ENCODE measurements at places on chromosomes 11 and 22.

DNA sequence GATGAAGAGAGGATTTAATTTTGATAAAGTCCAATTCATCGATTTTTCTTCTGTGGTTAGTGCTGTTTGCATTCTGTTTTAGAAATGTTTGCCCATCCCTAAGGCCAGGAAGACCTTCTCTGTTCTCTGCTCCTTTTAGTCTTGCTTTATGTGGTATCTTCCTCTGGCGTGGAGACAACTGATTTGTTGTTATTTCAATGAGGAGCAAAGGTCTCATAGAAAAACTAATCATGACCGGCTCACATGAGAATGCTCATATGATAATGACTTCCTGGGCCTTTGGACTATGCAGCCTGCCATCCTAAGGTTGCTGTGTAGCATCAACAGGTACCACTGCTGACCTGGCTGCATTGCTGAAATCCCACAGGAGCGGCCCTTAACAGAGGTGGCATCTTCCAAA is 19.8 kb downstream of the SCGB1A1 start:
- no peak for DNase-seq

DNA sequence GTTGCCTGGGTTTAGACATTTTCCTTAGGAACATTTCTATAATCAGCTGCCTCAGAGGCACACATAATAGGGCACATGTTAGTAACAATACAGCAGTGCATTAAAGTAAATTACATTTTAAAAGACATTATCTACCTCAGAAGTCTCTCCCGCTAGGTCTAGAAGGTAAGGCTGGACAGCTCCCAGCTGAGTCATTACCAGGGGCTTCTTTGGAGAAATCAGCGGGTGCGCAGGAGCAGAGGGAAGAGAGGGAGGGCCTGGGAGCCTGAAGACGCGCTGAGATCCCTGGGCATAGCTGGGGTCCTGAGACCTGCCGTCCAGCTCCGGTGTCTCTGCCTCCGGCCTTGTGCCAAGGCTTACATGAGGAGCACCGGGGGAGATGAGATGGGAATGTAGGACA is 67.7 kb downstream of the TMPRSS5 start:
- no peak for DNase-seq

- no peak for DNase-seq
Observed at GRCh38 chr11:65977621-65978390, 16.3 kb downstream of the SART1 start.

DNA sequence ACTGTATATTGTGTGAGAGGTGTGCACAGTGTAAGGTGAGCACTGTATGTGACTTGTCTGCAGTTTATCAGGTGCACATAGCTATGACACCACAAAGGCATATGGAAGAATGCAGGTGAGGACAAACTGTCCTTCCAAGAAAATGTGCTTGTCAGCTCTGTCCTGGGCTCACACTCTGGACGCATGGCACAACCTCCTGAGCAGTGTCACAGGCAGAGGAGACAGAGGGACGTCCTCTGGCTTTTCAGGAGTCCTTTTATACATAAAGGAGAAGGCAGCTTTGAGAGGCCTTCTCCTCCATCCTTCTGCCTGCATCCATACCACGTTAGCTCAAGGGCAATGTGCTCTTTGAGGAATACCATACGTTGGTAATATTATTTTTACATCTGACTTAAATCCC is 7.5 kb upstream of the MYOD1 start:
- DNase-seq, result no peak

DNA sequence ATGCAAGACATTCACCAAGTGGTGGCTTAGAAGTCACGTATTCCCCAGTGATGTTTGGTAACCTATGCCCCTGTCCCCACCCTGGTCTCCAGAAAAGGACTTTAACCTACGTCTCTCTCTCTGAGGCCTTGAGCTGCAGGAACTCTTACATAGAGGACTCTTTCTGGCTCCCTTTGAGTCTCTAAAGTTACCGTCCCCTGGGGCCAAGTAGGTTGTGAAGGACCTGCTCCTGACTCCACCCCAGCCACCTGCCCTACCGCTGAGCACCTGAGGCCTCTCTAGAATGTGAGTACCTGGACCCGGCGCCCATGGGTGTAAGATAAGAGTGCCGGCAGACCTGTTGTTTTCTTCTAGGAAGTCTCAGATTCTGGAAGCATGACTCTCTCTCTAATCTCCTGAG is 95.4 kb downstream of the TIMP3 start:
- no peak for DNase-seq

DNA sequence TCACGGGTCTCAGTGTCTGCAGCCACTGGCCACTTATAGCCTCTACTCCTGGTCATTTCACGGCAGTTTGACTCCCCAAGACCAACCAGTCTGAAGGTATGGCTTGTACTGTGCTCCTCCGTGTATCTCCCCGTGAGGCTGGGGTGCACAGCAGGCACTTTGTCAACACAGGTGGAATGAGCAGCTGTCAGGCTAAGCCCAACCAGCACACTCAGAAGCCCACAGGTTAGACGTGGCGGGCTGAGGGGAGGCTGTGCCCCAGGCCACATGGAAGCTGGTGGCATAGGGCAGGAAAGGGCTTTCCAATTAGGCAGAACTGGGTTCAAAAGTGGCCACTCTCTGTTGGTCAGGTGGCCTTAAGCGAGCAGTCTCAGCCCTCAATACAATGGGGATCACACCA is 7.0 kb downstream of the TP53I11 start:
- DNase-seq, result no peak

GRCh38 chr11:98107736-98108135 is 913.0 kb upstream of the CNTN5 start:
- no peak for DNase-seq

DNA sequence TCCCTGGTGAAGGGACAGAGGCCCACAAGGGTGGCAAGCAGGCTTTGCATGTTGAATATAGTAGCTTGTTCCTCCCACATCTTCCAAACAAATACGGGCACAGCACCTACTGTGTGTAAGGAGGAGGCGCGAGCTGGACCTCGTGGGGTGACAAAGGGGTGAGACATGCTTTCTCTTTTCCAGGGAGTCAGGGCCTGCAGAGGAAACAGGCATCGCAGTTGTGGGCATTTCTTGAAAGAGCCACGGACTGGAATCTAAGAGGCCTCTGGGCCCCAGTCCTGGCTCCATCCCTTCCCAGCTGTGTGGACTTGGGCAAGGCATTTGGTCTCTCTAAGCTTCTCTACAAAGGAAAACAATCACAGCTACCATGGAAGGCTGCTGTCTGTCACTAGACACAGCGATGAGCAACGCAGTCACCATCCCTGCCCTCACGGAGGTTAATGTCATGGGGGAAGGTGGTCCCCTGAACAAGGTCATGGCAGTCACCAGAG is 13.0 kb upstream of the CDC42EP1 start:
- no peak for DNase-seq

DNA sequence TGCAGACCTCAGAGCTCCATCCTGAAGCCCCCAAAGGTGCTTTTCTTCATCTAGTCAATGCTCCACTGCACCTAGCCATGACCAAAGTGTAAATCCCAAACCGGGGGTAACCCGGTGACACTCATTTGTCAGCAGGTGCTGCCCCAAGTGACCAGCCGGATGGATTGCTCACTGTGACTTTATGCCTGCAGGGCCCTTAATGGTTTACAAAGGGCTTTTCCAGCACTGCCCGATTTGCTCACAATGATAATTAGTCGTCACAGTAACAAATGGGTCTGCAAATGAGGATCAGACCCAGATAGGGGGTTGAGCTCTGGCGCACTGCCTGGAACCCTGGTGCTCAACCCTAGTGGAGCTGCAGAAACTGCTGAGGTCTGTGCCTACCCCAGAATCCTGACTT is 45.7 kb upstream of the CD5 start:
- no peak for DNase-seq

- DNase-seq, result no peak
Observed at GRCh38 chr22:20316844-20317401, 2.9 kb downstream of the DGCR6L start.

DNA sequence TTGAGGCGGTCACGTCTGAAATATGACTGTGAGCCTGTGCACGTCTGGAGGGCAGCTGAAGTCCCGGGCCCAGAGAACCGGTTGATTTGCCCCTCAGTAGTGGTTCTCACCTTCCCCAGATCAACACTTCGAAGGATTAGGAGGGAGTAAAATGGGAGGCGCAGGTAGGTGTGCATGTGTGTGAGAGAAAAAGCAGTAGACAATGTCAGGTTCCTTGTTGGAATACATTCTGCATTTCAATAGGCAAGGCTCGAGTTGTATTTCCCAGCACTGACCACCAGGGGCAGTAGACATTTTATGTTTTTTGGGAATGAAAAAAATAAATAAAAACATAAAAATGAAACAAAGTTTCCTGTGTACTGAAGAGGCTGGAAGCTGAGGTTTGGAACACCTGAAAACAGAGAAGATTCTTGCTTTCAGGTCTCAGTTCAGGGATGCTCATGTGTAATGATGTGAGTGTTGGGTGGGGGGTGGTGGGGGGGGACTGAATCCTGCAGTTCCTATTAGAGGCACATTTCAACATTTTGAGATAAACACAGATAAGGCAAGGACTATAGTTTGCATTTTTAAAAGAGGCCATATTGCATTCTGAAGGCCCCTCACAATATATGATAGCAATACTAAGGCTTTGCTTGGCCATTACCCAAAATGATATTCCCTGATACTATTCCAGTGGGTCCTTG is 333.9 kb downstream of the CADM1 start:
- peak; percentile 28 for DNase-seq

GRCh38 chr11:44777209-44778194 is 50.7 kb downstream of the TSPAN18 start:
- DNase-seq, result no peak

- DNase-seq, result no peak
Observed at GRCh38 chr11:60069450-60069849, 13.0 kb downstream of the MS4A3 start.

DNA sequence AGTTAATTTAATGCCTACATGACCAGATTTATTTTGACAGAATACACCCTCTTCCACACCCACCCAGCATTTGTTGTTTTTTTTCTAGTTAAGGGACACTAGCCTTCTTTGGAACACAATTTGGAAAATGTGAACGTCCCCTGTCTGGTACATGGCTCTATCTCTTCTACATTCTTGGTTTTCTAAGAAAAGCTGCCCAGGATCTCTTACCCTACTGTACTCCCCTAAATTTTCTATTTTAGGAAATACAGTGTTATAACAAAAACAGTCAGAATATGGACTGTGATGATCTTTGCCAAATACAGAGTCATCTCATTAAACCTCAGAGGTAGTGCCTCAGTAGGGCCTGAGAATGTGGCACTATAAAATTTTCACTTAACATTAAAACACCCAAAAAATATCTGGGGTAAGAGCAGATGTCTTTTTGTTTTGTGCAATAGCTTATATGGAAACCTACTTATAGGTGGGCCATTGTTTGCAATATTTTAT is 93.1 kb upstream of the SPON1 start:
- no peak for DNase-seq

- no peak for DNase-seq
Observed at GRCh38 chr11:114172055-114172861, 112.7 kb downstream of the ZBTB16 start.

DNA sequence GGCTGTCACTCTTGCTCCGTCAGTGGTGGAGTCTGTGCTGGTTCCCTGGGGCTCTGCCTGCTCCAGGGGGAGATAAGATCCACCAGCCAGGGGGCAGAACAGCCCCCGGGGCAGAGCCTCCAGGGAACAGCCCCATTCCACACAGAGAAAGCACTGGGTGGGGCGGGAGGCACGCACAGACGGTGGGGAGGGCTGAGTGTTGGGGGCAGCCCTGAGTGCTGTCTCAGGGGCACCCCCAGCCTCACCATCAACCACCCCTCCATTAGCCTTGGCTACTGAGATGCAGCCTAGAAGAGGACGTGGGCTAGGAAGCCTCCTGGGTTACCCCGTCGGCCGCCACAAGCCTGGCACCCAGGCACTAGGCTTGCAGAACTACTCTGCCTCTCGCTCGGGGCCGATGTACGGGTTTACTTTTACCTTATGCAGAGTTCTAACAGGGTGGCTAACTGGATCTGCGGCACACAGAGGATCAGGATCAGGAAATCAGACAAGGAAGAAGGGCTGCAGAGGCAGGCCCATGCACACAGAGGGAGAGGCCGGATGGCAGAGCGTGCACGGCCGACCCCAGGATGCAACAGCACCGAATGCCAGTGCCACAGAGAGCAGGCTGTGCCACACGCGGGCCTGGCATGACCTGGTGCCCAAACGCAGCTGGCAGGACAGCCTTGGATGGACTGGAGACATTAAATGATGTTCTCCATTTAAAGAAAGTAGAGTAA is 140.5 kb downstream of the CTTN start:
- no peak for DNase-seq

DNA sequence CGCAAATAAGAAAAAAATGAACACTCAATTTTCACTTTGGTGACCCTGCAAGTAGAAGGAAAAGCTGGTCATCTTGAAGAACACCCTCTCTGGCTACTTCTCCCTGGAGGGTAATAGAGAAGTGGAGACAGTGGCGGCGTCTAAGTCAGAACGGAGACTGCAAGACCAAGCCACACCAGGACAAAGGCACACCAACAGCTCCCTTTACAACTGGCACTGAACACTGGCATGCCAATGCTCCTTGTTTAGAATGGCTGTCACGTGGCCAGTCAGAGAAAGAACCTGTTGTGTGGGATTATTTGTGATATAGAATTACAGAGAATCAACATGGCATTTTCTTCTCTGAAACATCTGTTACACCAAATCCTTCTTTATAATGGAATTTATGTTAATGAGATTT is 61.3 kb upstream of the YPEL1 start:
- no peak for DNase-seq

DNA sequence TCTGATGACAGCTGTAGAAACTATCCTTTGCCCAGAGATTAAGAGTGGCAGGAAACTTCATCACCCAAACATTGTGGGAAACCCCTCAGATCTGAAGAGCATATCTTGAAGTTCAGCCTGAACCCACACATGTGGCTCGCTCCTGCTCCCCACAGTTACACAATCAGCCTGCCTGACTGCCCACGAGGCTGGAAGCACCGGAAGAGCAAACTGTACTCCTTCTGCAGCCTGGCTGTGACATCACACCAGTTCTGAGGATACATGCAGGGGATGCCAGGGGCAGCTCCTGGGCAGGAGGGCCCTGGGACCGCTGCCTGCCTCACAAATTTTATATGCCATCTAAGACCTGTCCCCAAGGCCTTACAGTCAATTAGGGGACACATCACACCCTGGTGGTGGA is 444.4 kb downstream of the BUD13 start:
- no peak for DNase-seq

DNA sequence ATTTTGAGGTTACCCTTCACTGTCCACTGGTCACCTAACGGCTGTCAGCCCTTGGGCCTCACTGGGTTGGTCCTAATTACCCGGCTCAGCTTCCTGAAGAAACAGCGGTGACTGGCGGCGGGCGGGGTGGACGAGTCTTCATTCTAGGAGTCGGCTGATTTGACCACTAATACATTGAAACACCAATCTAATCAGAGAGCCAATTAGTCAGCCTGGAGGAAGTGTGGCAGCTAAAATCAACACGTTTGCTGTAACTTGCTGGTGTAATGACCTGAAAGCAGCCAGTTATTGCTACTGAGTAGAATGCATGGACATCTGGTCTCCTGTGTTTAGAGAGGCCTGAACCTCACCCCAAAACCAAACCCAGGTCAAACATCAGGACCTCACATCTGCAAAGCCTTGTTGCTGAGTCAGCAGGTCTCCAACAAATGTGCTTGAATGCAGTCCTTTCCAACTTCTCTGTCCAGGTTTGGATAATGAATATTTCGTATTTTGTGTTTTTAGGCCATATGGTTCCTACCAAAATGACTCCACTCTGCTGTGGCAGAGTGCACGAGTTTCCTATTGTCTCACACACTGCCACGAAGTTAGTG is 496.4 kb downstream of the BRD1 start:
- DNase-seq, result no peak

- DNase-seq, result no peak
Observed at GRCh38 chr22:30326255-30326705, 461 bp downstream of the TBC1D10A start.
